ENCODE measurements at places on chromosomes 13 and 19.

GRCh38 chr13:102191951-102192502 lies 209.8 kb downstream of the FGF14 start:
- peak; percentile 6 for DNase-seq

- peak; percentile 65 for DNase-seq
Measured at GRCh38 chr13:65540175-65540574, 1690.0 kb downstream of the PCDH9 start.

- DNase-seq: peak; percentile 87
Measured at GRCh38 chr13:37657134-37657533, 58.6 kb upstream of the POSTN start.

- no peak for DNase-seq
Measured at GRCh38 chr13:48488995-48489394, 43.9 kb downstream of the RCBTB2 start.

GRCh38 chr13:48838193-48838973 lies 137.3 kb upstream of the FNDC3A start:
- no peak for DNase-seq

GRCh38 chr13:48506092-48506701 lies 26.7 kb downstream of the RCBTB2 start:
- no peak for DNase-seq

DNA sequence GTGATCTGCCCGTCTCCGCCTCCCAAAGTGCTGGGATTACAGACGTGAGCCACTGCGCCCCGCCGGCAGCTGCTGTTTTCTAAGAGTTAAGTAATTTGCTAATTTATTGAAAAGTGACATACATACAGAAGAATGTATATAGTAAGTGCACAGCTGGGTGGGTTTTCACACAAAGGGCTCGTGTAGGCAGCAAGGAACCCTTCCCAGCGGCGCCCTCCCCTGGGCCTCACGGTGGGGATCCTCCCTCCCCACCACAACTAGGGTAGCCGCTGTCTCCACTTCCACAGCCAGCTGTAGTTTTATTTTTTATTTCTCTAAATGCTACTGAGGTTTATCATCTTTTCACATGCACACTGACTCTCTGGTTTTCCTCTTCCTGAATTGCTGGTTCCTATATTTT lies 64.9 kb downstream of the CRYL1 start:
- DNase-seq: peak; percentile 23

GRCh38 chr19:40466985-40467734 lies at the start of gene SPTBN4:
SPTBN4 (plus strand) TSS chr19:40467001; CDS start chr19:40472622, 5,621 bp downstream.
- DNase-seq: no peak

GRCh38 chr13:49097374-49097773 lies 121.7 kb downstream of the FNDC3A start:
- DNase-seq: peak; percentile 54

DNA sequence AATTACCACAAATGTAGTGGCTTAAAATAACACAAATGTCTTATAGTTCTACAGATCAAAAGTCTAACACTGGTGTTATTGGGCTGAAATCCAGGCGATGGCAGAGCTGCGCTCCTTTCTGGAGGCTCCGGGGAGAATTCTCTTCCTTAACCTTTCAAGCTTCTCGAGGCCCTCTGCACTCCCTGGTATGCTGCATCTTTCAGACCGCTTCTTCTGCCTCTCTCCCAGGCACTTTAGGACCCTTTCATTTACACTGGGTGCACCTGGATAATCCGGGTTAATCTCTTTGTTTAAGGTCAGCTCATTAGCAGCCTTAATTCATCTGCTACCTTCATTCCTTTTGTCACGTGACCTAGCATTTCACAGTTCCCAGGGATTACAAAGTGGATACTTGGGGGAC lies 211.3 kb upstream of the RFC3 start:
- no peak for DNase-seq

DNA sequence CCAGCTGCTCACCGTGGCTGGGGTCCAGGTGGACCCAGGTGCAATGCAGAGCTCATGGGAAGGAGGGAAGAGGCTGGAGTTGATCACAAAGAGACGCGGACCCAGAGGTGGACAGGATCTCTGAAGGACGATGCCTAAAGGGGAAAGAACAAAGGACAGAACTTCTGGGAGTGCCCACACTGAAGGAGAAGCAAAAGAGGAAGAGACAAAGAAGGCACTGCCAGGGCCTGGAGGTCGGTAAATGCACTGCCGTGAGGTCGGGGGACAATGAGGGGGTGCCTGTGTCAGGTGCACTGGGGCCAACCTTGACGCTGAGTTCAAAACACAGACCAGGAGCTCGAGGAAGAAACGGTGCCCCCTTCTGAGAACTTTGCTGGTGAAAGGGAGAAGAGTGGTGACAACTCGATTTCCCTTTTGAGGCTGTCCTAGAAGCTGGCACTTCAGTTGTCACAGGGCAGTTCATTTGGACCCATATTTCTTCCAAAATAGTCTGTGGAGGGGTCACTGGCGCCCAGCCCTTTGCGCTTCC lies 55.6 kb downstream of the GJA3 start:
- DNase-seq: no peak

DNA sequence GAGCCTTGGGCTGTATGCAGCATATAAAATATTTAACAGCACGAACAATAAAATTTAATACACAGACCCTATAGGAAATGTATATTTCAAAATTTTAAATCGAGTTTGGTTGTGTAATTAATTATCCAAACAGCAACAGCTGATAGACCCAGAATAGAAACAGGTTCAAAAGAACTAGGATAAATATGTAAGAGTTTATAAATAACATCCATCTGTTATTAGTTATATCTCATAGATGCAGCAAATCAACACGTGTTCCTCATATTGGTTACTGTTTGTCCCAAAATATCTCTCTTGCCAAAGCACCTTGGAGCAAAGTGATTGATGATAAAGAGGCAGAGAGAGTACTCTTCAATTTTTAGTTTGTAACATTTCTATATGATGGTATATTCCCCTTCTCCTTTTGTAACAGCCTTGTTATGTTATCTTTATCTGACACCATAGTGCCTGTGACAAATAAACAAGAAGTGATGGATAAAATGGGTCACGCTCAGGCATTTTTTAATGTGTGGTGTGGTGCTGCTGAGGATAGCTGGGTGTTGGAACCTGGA lies 260.6 kb upstream of the NBEA start:
- DNase-seq: no peak

DNA sequence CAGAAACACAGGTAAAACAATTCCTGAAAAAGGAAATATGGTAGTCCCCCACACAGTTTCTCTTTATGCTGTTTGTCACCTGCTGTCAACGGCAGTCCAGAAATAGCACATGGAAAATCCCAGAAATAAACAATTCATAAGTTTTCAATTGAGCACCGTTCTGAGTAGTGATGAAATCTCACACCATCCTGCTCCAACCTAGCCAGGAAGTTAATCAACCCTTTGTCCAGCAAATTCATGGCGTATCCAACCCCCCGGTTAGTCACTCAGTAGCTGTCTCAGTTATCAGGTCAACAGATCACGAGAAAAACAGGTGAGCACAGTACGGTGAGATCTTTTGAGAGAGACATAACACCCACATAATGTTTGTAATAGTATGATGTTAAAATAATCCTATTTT lies 74.2 kb downstream of the TUBGCP3 start:
- no peak for DNase-seq

DNA sequence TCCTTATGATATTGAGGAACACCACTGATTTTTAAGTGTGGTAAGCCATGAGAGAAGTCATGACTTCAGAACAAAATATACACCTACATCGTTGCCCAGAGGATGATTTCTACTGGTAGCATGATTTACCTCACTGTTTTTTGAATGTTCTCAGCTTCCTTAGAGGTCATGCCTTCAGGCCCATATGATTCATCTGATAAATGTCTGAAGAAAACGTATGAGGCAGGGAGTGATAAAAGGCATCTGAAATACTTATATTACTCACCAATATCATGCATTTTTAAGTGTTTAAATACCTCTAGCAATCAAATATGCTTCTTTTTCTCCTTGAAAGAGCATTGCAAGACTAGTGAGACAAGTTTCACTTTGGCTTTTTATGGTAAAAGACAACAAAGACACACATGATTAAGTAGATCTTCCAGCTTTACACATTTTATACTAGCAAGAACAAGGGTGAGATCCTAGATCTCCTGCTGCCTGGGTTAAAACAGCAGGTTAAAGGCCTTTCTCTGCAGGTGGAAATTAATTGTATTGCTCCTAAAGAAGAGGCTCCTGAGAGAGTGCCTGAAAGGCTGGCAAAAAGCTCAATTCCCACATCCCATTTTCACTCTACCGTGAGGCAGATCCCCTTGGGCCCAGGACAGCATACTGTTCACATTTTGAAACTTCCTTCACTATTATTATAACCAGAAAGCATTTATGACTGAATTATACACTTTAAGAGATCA lies 432.4 kb downstream of the SLITRK1 start:
- peak; percentile 84 for DNase-seq

DNA sequence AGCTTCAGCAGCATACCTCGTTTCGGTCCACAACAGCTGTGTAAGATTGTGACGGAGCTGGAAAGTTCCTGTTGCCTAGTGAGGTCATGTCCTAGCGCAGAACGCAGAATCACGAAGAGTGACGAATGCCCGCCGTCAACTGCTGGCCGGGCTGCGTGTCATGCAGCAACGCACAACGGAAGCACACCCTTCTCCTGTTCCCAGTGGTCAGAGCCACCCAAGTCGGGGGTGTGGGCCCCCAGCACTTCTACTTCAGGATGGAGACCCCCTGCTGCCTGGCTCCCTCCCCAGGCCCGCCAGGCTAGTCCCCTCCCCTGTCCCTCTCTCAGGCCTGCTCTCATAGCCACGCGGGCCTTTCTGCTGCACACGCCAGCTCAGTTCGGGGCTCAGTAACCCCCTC lies 25.9 kb downstream of the C2CD4C start:
- no peak for DNase-seq

DNA sequence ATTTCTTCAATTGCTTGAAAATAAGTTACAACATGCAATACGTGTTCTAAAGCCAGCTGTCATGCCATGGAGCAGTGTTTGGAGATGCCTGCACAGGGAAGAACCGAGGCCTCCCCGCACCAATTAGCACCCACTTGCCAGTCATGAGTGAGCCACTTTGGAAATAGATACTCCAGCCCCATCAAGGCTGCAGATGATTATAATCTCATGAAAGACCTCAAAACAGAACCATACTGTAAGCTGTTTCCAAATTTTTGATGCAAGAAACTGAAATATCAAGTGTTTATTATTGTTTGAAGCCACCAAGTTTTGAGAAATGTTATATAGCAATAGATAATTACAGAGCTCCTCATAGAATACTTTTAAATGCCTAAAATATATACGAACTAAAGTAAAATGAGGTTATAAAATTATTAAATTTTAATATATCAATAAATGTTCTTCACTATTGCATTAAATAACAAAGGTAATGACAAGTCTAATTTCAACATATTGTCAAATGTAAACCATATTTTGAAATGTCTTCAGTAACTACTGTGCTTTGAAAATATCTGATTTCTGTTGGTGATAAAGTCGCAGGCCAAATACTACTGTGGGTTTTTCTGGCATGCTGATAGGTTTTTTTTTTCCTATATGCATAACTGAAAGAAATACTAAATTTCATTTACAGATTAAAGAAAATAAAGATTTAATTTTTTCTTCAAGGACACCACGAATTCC lies 43.0 kb downstream of the DIAPH3 start:
- DNase-seq: no peak

- DNase-seq: no peak
Measured at GRCh38 chr19:13342672-13343071, 163.6 kb downstream of the CACNA1A start.

GRCh38 chr13:85170372-85170771 lies 628.8 kb downstream of the SLITRK6 start:
- no peak for DNase-seq

DNA sequence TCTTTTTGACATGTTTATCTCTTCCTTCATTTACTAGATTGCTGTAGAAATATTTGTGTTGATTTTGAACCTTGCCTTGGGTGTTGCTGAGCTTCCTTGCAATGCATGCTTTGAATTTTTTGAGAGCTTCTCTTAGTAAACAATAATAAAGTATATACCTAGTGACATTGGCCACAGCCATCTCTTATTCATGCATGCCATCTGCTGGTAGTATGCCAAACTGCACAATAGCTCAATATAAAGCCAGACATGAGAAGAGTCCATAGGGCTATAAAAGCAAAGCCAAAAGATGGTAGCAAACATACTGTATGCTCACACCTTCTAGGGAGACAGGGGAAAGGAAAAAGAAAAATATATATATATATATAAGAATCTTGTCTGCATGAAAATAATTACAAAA lies 18.9 kb upstream of the ZSCAN5A start:
- DNase-seq: peak; percentile 48

- DNase-seq: peak; percentile 89
Measured at GRCh38 chr13:59776924-59777690, 386.6 kb downstream of the DIAPH3 start.

DNA sequence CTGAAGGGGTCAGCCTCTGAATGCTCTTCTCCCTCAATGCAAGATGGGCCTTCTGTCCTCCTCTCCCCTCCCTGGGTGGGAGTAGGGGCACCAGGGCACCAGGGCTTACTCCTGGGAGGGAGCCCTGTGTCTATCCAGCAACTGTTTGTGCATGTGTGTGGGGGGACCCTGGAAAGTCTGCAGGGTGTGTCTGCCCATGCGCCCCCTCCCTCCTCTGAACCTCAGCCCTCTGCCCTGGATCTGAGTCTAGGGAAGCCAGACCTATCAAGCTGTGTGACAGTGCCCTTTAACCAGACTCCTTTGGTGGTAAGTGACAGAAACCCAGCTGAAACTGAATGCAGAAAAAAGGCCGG lies 213.3 kb upstream of the ZNF536 start:
- no peak for DNase-seq

DNA sequence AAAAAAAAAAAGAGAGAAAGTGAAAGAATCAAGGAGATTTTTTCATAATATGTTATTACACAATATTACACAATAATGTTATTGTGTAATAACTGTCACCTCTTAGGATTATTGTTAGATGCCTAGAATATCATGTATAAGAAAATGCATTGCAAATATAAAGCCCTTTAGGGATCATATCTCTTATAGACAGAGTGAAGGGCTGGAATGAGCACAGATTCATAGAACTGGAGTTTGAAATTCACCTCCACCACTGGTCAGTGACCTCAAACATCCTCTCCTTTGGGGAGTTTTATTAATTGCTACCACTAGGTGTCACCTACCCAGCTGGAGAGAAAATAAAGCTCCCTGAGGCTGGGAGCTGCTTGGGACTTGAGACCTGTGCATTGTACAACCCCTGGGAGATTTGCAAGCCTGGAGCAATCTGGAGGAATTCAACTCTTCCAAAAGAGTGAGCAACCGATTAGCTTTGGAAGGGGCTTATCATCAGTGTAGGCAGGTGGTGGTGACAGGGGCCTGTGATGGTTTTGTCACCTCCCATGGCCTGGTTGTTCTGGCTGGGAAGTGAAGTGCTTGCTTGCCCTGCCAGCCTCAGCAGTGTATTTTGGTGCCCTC lies 30.3 kb upstream of the FRY start:
- DNase-seq: peak; percentile 44
